Tibial nerve (tissue), 4 donors: ENCODE measurements at places on chromosomes 1 and 21. TPM values are rescaled to one million over a fixed set of nuclear protein-coding genes. Genes with fewer than 3 reads are reported as not detected.

- H3K4me1 ChIP-seq = peaks cover 8% of the 10 kb centered on the region
- no peaks in the 10 kb centered on the region for H3K36me3 ChIP-seq
- no peak for DNase-seq
Observed at GRCh38 chr1:20380616-20381035, 90.0 kb downstream of the VWA5B1 start.

- H3K27ac ChIP-seq = no peak overlapping the region
- no peaks in the 10 kb centered on the region for H3K4me1 ChIP-seq
- H3K36me3 ChIP-seq = peaks cover 26% of the 10 kb centered on the region
- H3K4me3 ChIP-seq = no peak overlapping the region
- DNase-seq = no peak
- no peaks in the 10 kb centered on the region for H3K27me3 ChIP-seq
Observed at GRCh38 chr21:36825658-36826057, 126.7 kb downstream of the SIM2 start.

- H3K27ac ChIP-seq = no peak overlapping the region
- H3K4me1 ChIP-seq = no peaks in the 10 kb centered on the region
- DNase-seq = no peak
- H3K27me3 ChIP-seq = no peaks in the 10 kb centered on the region
- H3K4me3 ChIP-seq = no peak overlapping the region
Observed at GRCh38 chr1:9960706-9961562, 17.7 kb downstream of the NMNAT1 start.

- H3K36me3 ChIP-seq = peaks cover 80% of the 10 kb centered on the region
- H3K4me3 ChIP-seq = no peak overlapping the region
- H3K4me1 ChIP-seq = no peaks in the 10 kb centered on the region
- no peaks in the 10 kb centered on the region for H3K27me3 ChIP-seq
- H3K27ac ChIP-seq = no peak overlapping the region
- DNase-seq = no peak
Observed at GRCh38 chr1:117105722-117106121, 15.8 kb downstream of the TRIM45 start.

DNA sequence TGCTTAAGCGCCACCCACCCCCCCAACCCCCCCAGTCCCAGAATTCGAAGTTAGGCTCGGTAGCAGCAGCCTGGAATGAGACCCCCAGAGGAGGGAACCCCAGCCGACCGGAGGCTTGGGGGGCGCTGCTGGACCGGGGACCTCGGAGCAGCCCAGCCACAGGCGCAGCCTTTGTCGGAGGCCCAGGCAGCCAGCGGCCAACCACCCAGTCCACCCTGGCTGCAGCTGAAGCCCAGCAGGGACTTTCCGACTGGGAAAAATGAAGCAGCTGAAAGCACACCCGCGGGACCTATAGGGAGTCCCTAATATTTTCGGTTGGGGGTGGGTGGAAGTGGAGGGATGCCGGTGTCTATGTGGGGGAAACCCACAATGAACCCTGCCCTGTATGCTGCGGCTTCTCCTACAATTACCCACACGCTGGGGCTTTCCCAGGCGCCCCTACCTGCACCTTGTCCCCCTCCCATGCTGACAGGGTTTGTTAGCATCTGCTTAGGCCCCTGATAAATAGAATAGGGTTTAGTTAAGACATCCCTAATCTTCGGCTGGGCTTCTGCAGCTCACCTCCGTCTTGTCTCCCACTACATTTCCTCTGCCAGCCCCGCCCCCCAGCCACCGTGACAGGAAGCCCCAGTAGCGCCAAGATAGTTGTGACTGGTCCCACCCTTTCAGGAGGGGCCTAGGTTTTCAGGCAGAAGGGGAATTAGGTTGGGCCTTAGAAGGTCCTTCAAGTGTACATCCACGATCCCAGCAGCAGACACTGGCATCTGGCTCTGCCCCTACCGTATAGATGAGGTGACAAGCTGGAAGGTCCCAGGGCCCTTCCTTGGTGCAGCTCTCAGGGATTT lies 838 bp downstream of the CCDC28B start:
- peak overlapping the region; percentile 81 for H3K4me3 ChIP-seq
- peak overlapping the region; percentile 95 for H3K27ac ChIP-seq
- peak; percentile 70 for DNase-seq

GRCh38 chr1:153985341-153985912 lies 712 bp downstream of the RAB13 start:
- H3K4me3 ChIP-seq = peak overlapping the region; percentile 44
- no peak for DNase-seq
- no peaks in the 10 kb centered on the region for H3K27me3 ChIP-seq

DNA sequence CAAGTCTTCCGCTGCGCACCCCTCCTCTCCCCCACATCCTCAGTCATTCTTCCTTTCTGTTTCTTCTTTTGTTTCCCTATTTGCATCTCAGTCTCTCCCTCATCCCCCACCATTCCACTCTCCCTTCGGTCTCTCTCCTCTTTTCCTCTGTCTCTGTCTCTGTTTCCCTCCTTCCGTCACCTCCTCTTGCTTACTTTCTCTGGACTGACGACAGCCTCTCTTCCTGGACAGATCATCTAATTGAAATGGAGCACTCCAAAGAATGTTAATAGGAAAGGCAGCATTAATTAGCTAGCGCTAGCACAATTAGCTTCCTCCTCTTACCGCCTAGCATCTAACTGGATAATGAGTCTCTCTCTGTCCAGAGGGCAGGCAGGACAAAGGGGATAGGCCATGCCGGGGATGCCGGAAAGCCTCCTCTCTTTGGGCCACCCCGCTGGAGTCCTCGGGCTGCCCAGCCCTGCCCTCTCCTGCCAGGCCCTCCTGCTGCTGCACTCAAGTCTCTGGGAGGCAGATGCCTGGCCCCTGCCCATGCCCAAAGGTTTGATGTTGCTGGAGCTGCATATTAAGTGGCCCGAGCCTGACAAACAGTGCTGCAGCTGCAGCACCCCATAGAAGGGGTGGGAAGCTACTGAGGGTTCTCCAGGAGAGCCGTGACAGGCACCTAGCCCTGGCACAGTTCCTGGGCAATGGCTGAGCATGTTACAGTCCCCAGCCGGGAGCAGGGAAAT lies 20.8 kb downstream of the DISP3 start:
- no peak overlapping the region for H3K27ac ChIP-seq
- no peaks in the 10 kb centered on the region for H3K36me3 ChIP-seq
- H3K27me3 ChIP-seq = peaks cover 27% of the 10 kb centered on the region
- no peaks in the 10 kb centered on the region for H3K4me1 ChIP-seq
- no peak for DNase-seq

DNA sequence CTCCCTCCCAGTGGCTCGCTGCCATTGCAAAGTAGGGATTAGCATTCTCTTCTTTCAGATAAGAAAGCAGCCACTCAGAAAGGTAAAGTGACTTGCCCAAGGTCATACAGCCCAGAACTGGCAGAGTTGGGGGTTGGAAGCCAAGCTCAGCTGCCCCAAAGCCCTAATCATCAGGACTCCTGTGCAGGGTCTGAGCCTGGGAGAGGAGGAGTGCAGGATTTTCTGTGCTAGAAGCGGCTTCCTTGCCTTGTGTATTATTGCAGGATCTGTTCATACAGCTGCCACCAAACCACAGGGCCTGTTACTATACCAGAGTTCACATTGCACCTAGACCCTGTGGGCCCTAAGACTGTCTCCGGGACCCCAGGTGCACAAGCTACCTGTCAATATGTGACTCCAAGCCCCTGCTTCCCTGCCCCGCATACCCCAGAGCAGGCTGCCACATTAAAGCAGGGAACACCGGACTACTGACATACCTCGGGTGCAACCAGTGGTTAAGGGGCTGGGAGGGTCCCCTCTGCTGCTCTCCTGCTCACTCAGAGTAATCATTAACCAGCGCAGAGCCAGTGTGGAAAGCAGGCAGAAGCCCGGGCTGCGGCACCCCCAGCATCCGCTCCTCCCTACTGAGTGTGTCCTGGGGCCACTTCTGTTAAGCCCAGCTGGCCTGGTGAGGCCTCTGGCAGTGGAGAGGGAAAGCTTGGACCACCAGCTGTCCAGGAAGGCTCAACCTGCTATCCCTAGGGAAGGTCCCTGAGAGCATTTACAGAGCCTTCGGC lies 15.8 kb downstream of the HSPG2 start:
- H3K27me3 ChIP-seq = no peaks in the 10 kb centered on the region
- no peak for DNase-seq
- no peak overlapping the region for H3K4me3 ChIP-seq

DNA sequence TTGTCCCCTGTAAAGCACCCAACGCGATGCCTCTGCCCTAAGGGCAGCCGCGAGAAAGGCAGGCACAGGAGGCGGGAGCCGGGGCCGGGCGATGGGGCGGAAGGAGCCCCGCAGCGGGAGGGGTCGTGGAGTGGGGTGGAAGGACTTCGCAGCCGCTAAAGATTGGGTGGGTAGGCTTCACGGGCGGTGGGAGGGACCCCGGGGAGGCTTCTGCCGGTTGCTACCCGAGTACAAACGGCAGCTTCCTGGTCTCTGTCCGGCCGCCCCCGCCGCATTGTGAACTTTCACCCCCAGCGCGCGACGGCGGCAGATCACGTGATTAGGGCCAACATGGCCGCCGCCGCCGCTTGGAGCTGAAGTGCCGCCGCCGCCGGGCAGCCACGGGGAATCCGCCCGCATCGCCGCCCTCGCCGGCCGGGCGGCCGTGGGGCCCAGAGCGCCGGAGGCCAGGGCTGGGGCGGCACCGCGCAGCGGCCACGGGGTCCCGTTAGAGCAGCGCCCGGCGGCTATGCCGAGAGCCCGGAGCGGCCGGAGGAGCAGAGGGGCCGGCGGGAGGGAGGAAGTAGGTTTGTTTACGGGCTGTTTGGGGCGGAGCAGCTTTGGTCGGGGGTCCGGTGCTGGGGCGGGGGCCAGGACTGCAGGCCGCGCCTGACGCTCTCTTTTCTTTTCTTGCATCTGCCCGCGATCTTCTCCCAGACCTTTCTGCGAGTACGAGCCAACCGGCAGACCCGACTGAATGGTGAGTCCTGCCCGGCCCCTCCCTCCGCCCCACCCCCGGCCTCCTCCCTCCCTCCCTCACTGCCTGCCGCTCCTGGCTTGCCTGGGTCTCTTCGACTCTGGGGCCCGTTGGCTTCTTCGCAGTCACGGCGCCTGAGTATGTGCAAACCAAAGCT lies 42.4 kb downstream of the TMEM53 start:
- no peaks in the 10 kb centered on the region for H3K27me3 ChIP-seq
- peak; percentile 91 for DNase-seq
- H3K4me1 ChIP-seq = peaks cover 11% of the 10 kb centered on the region
- H3K4me3 ChIP-seq = peak overlapping the region; percentile 82

GRCh38 chr1:48627486-48627885 lies 149.2 kb downstream of the BEND5 start:
- no peaks in the 10 kb centered on the region for H3K36me3 ChIP-seq
- no peak for DNase-seq
- H3K27ac ChIP-seq = no peak overlapping the region
- no peaks in the 10 kb centered on the region for H3K4me1 ChIP-seq
- H3K27me3 ChIP-seq = no peaks in the 10 kb centered on the region
- no peak overlapping the region for H3K4me3 ChIP-seq

DNA sequence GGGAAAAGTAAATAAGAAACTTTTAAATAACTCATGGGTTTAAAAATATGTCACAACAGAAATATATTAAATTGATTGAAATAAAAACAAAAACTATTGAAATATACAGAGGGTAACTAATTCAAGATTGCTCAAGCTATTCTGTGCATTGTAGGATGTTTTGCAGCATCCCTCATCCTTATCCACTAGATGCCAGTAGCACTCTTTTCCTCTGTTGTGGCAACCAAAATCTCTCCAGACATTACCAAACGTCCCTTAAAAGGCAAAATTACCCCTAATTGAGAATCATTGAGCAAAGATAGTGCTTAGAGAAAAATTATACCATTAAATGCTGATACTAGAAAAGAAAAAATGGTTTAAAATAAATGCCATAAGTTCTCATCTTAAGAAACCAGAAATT lies 682.6 kb downstream of the RWDD3 start:
- no peaks in the 10 kb centered on the region for H3K27me3 ChIP-seq
- no peak for DNase-seq
- H3K4me1 ChIP-seq = no peaks in the 10 kb centered on the region
- no peak overlapping the region for H3K4me3 ChIP-seq
- no peak overlapping the region for H3K27ac ChIP-seq
- no peaks in the 10 kb centered on the region for H3K36me3 ChIP-seq

DNA sequence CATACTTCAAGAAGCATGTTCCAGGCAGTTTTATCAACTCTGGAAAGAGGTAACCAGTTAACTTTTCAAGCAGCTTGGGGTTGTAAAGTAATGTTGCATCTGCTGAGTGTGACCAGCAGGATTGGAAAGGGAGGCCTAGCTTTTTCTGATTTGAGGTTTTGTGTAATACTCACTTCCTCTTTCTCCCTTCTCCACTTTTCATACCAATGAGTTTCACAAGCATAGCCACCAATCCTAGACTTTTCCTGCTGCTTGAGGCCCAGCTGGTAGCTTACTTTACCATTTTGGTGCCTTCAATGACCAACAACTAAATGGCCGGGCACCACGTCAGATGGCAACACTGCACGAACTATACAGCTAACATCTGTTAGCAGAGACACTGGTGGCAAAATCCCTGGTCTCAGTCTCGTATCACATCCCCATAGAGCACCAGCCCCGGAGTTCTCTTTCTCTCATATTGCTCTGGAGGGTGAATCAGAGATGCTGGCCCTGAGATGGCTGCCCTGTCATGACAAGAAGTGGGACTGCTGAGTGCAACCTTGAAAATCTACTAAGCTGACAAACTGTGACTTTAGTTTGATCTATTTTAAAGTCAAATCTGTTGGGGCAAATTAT lies 14.8 kb upstream of the GPR88 start:
- no peak overlapping the region for H3K27ac ChIP-seq
- no peaks in the 10 kb centered on the region for H3K36me3 ChIP-seq
- H3K4me1 ChIP-seq = no peaks in the 10 kb centered on the region
- no peak overlapping the region for H3K4me3 ChIP-seq

- H3K36me3 ChIP-seq = no peaks in the 10 kb centered on the region
- no peak overlapping the region for H3K4me3 ChIP-seq
- DNase-seq = no peak
- no peak overlapping the region for H3K27ac ChIP-seq
- no peaks in the 10 kb centered on the region for H3K4me1 ChIP-seq
Observed at GRCh38 chr1:207470927-207471326, 16.8 kb downstream of the CR2 start.

DNA sequence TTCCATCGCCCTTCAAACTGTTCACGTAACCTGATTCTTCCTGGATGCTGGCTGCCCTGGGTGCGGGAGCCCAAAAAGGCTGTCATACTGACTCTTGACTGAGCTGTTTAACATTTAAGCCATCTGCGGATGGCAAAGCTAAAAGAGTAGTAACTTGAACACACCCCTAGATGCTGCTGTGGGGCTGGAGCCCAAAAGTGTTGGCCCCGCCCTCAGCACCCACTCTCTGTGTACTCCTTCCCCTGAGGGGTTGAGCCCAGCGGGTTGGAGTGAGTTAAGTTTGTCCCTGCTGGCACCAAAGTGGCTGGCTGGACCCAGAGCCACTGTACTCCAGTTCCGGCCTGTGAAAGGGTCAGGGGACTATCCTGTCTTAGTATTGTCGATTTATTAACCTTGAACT lies 640.6 kb downstream of the PTPRU start:
- no peaks in the 10 kb centered on the region for H3K27me3 ChIP-seq
- no peak overlapping the region for H3K27ac ChIP-seq
- no peaks in the 10 kb centered on the region for H3K4me1 ChIP-seq
- no peak for DNase-seq
- no peak overlapping the region for H3K4me3 ChIP-seq

SPRR2F gene
- not detected for total RNA-seq

OLFML2B gene
- 20.6 TPM for total RNA-seq

TMEM63A gene
- total RNA-seq = 63.2 TPM

OR2L2 gene
- total RNA-seq = not detected

DMBX1 gene
- total RNA-seq = not detected

NCAM2 gene
- total RNA-seq = 25.8 TPM

SLAMF9 gene
- total RNA-seq = not detected

IL24 gene
- total RNA-seq = not detected
